ENCODE measurements at places on chromosomes 2 and 18.

GRCh38 chr2:85536479-85536878 lies 2.5 kb upstream of the MAT2A start:
- DNase-seq = no peak

DNA sequence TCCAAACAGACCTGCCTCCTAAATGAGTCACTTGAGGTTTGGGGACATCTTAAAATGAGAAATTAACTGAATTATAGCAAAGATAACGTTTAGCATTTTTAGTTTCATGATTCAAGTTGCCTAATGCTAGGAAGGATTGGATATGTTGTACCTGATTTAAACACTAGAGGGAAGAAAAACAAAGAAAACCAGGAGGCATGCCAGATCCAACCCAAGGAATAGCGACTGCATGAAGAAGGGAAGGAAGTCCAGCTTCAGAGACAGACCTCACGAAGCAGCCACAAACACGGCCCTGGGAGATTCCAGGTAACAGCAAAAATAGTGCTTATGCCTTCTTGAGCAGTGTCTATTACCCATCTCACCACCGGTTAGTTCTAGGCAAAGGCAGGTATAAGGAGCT lies 499.9 kb upstream of the SPHKAP start:
- DNase-seq = no peak

GRCh38 chr2:8954990-8955389 lies 48.5 kb downstream of the MBOAT2 start:
- no peak for DNase-seq

DNA sequence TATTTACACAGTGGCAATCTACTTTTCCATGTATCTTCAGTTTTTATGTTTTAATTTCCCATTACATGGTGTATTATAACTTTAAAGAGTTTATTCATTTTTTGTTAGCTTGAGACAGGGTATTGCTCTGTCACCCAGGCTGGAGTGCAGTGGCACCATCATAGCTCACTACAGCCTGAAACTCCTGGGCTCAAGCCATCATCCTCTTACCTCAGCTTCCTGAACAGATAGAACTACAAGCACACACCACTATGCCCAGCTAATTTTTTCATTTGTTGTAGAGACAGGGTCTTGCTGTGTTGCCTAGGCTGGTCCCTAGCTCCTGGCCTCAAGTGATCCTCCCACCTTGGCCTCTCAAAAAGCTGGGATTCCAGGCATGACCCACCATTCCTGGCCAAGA lies 66.8 kb downstream of the COA5 start:
- no peak for DNase-seq

- DNase-seq = no peak
Observed at GRCh38 chr2:152875701-152876695, 157.6 kb downstream of the ARL6IP6 start.

GRCh38 chr2:198097630-198098029 lies 293.2 kb downstream of the PLCL1 start:
- DNase-seq = no peak

GRCh38 chr18:36917907-36918306 lies 89.0 kb downstream of the KIAA1328 start:
- no peak for DNase-seq

DNA sequence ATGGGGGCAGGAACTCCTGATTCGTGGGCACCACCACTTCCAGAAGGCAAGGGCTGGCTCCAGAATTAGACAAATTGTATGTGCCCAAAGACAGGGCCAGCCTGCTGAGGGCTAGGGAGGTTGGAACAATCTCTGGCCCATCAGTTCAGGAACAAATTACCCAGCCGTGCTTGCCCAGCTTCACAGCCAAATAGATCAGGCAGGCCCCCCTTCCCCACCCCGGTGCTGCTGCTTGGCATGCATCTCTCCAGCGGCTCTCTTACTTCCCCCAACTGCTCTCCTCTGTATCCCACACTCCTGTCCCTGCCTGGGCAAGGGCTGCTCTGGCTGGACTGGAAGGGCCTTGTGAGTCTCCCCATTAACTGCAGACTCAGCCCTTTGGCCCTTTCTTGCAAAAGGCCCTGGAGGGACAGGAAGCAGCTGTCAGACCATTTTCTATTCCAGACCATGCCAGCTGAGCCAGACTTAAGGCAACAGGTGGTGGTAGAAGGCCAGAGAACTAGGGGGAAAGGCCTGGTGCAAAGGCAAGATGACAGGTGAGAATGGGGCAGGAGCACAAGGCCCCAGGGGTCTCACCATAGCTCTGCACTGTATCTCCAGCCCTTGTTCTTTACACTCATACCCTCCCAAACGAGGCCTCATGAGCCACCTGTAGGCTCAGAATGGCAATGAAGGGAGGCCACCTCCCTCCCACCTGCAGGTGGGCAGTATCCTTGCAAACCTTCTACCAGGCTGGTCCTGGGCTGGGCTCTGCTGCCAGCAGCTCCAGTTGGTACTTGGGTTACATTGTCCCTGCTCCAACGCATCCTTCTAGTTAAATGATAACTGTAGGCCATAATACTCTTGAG lies 30.7 kb upstream of the ACAA2 start:
- no peak for DNase-seq

DNA sequence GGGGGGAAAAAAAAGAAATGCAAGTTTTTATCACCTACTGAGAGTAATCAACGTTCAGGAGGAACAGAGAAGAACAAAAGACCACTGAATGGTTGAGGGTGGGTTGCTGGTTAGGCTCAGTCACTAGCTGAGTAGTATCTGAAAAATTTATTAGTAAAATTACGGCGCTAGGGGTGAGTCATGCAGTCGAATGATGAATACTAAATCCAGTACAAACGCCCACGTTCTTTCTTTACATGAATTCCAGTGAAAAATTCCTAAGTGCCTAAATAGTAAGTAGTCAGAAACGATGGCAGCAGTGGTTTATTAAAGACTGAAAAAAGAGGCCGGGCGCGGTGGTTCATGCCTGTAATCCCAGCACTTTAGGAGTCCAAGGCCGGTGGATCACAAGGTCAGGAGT lies 52.0 kb downstream of the TEKT4 start:
- no peak for DNase-seq

All from amniotic stem cell (primary cell).